ENCODE measurements at places on chromosomes 11 and 22.

- no peak for DNase-seq
Measured at GRCh38 chr11:62054484-62055121, 69.2 kb upstream of the INCENP start.

GRCh38 chr11:58629857-58630256 is 7.4 kb downstream of the CNTF start:
- peak; percentile 28 for DNase-seq

- no peak for DNase-seq
Measured at GRCh38 chr22:22867996-22868715, 19.5 kb upstream of the IGLL5 start.

DNA sequence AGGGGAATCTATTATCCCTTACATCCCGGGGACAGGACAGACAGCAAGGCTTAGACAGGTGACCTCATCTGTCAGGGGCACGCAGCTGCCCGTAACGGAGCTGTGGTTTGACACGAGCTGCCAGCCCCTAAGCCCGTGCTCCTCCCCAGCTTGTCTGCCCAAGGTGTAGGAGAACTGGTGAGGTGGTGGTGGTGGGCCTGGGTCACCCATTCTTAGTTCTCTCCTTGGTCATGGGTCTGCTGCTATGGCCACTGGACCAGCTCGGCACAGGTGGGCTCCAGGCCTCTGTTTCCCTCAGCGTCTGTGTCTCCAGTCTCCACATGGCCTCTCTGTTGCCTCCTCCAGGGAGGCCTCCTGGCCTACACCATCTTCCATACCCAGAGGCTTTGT is 5.4 kb downstream of the PARVG start:
- no peak for DNase-seq

DNA sequence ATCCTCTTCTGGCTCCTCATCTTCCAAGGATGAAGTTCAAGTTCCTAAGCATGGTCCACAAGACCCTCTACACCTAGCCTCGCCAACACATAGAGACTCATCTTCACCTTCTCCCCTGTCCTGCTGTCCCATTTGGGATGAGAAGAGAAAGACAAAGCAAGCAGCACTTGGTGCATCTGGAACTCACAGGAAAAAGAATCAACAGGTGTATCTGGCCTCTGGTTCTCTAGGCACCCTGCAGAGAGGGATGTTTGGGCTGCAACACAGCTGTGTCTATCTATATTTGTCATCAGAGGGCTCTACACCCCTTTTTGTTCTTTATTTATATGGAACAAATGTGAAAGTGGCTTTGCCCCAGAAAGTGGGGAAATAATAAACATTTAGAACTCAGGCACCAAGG is 82.1 kb upstream of the GALNT18 start:
- DNase-seq, result no peak

GRCh38 chr11:96033095-96033494 is 109.2 kb upstream of the MTMR2 start:
- DNase-seq, result no peak

DNA sequence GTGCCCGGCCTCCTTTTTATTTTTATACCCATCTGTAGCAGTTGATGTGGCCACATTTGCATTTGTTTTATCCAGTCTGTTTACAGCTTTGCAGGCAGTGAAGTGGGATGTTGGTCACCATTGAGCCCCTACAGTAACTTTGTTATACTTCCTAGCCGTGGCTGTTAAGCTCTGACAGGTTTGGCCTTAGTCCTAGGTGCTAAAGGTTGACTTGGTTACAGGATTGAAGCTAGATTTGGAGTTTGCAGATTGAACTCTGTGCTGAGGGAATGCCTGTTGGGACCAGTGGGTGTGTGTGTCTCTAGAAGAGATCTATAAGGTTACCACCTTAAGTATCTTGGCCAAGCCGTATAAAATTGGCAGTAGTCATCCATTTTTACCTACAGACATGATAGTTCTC is 91.2 kb downstream of the PPP6R3 start:
- no peak for DNase-seq

DNA sequence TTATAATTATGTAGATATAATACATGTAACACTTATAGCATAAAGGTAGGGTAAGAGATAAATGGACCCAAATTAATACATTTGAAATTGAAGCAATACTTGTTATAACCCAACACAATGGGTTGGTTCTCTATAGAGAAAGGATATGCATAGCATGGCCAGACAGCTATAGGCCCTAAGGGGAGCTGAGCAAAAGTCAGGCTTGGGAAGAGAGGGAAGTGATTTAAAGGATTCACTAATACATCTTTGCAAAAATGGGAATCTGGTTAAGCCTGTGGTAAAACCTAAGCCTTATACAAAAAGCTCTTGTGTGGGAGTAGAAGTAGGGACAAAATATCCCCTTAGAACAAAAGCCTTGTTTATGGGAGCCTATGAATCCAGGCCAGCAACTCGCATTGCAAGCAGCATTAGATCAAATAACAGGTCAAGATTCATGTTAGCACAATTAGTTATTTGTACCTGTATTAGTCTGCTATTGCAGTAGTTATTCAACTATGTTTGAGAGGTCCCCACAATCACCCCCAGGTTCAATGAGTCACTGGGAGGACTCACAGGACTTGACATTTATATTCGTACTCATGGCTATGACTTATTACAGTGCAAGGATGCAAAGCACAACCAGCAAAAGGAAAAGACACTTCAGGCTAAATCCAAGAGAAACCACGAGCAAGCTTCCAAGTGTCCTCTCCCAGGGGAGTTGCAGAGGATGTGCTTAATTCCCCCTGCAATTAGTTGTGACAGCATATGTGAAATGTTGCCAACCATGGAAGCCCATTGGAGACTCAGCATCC is 144.7 kb upstream of the LMO1 start:
- no peak for DNase-seq

GRCh38 chr11:119786431-119787073 is 57.6 kb upstream of the NECTIN1 start:
- no peak for DNase-seq

DNA sequence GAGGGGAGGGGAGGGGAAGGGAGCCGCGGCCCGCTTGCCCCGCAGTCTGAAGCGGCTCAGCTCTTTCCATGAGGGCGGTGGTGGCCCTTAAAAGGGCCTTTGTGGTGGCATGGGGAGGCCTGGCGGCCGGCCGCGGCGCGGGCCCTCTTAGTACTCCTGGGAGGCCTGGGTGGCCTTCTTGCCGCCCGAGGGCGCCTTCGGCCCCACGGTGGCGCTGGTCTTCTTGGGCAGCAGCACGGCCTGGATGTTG is 6.9 kb downstream of the DPAGT1 start:
- peak; percentile 75 for DNase-seq

DNA sequence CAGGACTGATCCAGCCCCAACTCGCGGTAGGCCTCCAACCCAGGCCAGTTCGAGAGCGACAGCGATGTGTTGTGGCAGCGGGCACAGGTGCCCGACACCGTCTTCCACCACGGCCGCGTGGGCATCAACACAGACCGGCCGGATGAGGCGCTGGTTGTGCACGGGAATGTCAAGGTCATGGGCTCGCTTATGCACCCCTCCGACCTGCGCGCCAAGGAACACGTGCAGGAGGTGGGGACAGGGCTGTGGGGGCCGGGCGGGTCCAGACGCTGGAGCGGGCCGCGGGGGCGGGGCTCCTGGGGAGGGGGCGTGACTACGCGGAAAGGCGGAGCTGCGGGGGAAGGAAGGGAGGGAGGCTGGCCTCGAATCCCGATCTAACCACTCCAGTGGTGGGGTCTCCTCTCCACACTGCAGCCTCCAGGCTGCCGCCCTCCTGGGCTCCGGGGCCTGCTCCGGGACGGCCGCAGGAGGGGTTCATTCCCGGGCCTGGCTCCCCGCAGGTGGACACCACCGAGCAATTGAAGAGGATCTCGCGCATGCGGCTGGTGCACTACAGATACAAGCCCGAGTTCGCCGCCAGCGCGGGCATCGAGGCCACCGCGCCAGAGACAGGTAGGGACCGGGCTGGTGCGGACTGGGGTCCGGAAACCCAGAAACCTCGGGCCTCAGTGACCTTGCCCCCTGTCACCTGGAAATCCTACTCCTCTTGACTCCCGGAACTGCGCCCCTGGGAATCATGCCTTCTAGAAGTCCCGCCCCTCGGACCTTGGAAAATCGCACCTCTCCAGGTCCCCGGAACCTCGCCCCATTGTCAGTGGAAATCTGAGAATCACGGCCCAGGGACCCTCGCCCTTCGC is 14.9 kb downstream of the TMEM258 start:
- DNase-seq, result peak; percentile 55
